Left renal pelvis (tissue), 4 donors: ENCODE measurements at places on chromosomes 4 and X.

- no peak for DNase-seq
These were observed 481.9 kb downstream of the ACTRT1 start for GRCh38 chrX:127570276-127570675.

DNA sequence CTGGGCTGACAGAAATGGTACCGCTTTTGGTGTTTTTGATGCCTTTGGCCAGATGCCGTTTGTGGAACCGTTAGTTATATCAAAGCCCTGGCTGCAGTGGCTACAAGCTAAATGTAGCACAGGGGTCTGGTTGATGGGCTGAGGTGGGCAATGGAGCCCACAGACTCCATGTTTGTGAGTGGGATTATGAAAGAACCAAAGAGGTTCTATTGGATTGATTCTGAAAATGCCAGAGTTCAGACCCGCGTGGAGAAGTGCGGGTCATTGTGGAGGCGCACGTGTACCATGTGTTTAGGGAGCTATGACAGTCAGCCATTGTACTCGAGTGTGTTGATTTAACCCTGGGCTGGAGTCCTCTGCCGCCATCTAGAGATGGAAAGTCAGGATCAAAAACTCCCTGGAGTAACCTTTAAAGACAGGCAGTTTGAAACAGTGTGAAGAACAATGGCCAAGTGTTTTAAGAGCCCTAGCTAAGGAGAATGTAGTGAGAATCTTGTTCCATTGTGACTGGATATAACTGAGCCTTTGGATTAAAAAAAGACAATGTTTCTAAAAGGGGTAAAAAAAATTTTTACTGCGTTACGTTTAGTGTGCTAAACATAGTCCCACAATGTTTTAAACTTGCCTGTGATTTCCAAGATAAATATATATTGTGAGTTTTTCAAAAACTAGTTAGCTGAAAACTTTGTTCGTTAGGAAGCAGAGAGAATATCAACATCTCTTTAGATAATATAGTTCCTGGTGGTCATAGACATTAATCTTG, 12.7 kb downstream of the ART3 start:
- DNase-seq: peak; percentile 30

GRCh38 chr4:52036886-52037530, 1.1 kb downstream of the SGCB start:
- DNase-seq: no peak

- no peak for DNase-seq
These were observed 9.8 kb upstream of the HERC3 start for GRCh38 chr4:88582493-88582892.

GRCh38 chr4:16894406-16894805, 4.0 kb downstream of the LDB2 start:
- DNase-seq: no peak

DNA sequence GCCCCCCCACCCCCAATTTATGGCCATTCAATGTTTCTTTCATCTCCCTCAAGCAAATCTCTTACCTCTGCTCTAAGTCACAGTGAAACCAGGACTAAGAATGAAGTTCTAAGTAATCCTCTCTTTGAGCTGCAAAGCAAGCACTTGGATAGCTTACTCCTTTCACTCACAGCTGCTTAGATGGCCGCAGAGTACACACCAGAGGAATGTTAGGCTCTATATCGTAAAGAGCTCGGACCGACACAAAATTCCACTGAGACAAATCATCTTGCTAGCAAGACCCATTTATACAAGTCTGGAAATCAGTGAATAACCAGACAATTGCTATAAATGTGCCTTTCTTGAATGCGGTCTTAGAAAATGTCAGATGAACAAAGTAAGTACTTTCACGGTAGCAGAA, 135.0 kb downstream of the IDS start:
- DNase-seq: no peak

DNA sequence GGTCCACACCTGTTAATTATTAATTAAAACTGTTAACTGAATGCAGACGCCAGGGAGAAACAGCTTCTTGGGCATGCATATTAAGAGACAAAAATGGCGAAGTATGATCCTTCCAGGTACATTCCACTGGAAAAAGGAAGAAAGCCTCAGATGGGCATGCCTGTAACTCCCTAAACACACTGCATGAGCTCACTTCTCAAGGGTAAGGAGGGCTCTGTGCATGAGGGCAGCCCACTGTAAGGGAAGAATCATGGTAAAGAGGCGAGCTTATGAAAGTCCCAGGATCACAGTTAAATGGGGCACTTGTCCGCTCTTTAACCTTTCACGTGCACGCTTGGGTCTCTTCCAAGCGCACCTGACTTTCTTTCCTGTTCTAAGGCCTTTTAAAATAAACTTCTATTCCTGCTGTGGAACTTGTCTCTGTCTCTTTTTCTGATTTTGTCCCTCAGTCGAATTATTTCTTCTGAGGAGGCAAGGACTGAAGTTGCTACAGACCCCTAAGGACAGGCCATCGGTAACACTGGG, 321.7 kb downstream of the PPP1R2C start:
- no peak for DNase-seq

DNA sequence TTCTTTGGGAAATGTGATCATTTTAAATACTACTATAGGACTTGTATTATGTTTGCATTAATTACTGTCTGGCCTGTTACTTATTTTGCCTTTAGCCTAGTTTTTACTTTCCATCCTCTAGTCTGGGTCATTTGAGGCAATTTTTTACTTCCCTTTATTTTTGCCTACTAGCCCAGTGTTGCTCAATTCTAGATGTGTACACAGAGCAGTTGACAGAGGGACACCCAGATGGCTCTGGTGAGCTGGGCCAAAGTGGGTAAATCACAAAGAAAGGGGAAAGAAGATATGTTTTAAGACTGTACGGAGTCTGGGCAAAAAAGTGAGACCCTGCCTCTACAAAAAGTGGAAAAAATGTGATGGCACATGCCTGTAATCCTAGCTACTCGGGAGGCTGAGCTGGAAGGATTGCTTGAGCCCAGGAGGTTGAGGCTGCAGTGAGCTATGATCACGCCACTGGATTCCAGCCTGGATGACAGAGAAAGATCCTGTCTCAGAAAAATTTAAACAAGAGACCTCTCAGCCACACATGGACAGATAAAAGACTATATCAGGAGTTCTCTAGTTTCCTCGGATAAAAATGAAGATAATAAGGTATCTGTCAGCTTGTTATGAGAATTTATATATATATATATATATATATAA, 35.7 kb downstream of the APOO start:
- no peak for DNase-seq

DNA sequence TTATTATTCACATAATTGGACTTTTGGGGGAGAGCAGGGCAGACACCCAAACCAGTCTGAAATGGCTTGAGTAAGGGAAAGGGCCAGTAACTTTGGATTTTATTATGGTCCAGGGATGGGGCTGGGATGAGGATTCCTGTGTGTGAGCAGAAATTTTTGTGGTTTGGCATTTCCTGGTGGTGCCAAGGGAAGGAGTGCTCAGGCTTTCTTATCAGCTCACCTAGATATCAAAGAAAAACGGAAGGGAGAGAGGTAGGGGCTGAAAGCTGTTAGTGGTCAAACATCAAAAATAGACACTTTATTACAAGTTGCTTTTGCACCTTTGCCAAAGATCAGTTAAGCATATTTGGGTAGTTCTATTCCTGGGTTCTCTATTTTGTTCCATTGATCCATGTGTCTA, 128.5 kb upstream of the DIPK2B start:
- DNase-seq: no peak

DNA sequence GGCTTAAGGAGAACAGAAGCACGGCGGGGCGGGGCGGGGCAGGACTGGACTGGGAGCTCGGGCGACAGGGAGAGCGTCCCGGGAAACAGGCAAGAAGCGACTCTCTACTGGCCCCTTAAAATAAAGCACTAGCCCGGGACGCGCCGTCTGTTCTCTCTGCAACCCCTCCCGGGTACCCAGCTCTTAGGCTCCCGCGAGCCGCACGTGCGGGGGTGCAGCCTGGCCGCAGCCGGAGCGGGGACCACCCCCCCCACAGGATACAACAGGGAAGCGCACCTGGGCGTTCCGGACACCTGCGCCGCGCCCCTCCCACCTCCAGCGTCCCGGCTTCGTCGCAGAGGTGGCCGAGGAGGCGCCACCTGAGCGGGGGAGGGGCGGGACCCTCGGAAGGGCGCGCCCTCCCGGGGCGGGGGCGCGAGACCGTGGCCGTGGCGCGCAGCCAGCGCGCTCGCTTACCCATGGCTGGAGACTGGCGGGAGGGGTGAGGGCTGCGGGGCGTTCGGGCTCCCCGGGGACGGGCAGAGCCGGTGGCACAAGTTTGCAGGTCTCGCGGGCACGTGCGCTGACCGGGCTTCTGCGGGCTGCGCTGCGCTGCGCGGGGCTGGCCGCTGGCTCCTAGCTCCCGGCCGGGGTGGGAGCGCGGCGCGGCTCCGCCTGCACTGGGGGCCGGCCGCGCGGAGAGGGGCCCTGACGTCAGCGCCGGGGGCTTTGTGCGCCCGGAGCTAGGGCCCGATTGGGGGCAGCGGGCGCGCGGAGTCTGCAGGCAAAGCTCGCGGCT, 91.5 kb downstream of the GEMIN8 start:
- no peak for DNase-seq

DNA sequence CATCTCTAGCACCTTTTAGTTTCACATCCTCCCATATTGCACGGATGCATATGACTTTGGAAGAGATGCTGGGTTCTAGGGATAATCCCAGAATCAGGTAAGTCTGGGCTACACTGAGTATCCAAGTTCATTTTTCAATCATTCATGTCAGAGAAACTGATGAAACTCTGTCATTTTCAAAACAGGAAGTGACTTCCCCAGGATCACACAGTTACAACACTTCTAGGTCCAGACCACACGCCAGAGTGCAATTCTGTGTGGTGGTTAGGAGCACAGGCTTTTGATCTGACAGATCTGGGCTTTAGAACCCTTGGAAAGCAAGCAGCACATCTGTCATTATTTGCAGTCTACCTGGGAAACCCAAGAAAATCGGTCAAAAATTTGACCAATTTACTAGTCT, 52.1 kb upstream of the CDKN2AIP start:
- no peak for DNase-seq

DNA sequence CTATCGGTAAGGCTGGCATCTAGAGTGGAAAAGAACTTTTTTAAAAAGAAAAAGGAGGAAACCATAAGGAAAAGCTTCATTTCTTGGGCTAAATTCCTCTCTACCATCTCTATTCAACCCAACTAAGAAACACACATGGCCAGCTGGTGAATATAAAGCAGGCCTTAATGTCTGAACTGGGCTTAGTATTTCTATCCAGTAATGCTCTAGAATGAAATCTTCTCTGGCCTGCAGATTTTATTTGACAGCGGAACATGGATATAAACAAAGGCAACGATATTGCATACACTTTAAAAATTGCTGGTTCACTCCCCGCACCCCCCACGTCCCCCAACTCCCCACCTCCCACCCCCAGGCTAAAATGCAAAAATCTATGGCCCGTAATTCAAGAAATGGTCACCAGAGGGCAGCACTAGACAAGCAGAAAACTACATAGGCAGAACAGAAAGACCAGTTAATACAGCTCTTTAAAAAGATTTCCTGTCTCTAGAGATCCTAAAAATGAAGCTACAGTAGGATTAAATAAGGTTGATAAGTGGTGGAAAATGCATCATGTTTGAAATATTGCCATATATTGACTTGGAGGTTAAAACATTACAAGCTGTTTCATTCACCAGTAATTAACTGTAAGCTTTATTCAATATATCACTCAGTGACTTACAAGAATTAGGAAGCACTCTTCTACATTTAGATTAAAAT, 155.2 kb upstream of the GALNT7 start:
- no peak for DNase-seq

GRCh38 chrX:68750316-68750715, 78.5 kb upstream of the EFNB1 start:
- DNase-seq: no peak

GRCh38 chr4:145481942-145482208, 222 bp downstream of the SMAD1 start:
- no peak for DNase-seq

DNA sequence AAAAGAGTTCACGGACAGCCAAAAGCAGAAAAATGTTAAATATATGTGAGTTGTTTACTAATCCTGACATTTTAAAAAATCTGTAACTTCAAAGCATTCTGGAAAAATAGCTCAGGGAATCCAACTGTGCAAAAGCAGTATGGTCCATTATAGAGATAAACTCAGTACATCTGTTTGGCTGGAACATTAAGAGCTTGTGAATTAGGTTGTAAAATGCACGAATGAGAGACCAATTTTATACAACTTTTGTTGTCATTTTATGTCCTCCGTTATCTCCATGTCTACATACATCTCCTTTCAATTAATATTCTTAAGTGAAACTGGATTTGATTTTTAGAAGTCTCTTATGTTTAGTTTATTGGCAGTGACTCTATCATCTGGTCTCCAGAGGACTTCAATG, 367.0 kb upstream of the ATOH1 start:
- DNase-seq: no peak

DNA sequence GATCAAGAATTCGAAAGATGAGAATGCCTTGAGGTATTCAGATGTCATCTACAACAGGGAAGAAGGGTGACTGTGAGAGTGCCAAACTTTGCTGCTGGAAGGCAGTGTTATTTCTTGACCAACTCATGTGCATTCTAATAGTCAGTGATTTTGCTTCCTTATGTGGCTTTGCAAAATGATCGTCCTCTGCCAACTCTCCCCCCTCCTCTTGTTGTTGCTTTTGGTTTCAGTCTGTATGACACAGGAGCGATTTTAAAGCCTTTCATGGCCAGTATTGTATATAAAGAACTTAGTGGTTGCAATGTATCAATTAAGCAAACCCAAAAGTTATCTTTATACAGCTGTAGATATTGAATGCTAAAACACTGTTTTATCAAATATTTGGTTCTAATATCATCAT, 379.1 kb downstream of the IL1RAPL1 start:
- DNase-seq: no peak

DNA sequence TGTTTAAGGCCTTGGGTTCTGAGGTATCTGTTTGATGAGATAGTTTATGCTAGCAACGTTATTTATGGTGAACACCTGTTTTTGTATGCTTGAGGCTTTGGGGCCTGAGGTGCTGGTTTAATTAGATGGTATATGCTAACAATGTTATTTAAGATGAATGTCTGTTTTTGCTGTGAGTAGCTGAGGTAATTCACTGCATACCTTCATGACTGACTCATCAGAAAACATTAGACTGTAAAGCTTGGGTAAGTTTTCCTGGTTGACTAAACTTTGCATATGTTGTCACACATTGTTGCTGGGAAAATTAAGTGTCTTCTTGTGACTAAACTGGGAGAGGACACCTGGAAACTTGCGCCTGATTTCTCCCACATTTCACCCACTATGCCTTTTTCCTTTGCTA, 1026.6 kb downstream of the RAPGEF2 start:
- DNase-seq: peak; percentile 15

GRCh38 chrX:63751481-63751880, 33.5 kb downstream of the ARHGEF9 start:
- no peak for DNase-seq

GRCh38 chrX:70042399-70043371, 7.1 kb downstream of the AWAT2 start:
- no peak for DNase-seq

- no peak for DNase-seq
These were observed 154.9 kb upstream of the BMP3 start for GRCh38 chr4:80875642-80876041.

DNA sequence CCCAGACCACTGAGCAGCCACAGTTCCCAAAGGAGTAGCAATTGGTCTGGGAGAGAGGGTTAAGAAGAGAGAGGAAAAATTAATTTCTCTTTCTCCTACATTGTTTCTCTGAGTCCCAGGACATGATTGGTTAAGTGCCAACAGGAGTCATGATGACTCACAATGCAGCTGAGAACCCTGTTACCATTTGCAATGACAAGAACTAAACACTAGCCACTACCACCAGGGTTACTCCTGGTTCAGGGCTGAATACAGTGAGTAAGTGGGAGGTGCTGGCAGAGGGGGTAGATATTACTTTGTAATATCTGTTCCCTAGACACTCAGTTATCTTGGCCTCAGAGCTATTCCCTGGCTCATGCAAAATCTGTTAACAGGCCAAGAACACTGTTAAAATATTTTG, 18.0 kb downstream of the ETDC start:
- no peak for DNase-seq
